ENCODE measurements at places on chromosomes 1 and 21.

- DNase-seq, result no peak
These were observed 32.8 kb upstream of the BACH1 start for GRCh38 chr21:29265690-29266479.

- DNase-seq, result peak; percentile 60
These were observed 343.2 kb downstream of the OLFM3 start for GRCh38 chr1:101653482-101653946.

GRCh38 chr1:44784094-44785028 lies 3.6 kb downstream of the BEST4 start:
- DNase-seq, result no peak

GRCh38 chr1:219374046-219374566 lies 200.4 kb downstream of the LYPLAL1 start:
- DNase-seq, result no peak

- DNase-seq, result no peak
These were observed 28.9 kb downstream of the OBSCN start for GRCh38 chr1:228236744-228237143.

- DNase-seq, result no peak
These were observed 56.9 kb downstream of the PROX1 start for GRCh38 chr1:214044438-214045214.

DNA sequence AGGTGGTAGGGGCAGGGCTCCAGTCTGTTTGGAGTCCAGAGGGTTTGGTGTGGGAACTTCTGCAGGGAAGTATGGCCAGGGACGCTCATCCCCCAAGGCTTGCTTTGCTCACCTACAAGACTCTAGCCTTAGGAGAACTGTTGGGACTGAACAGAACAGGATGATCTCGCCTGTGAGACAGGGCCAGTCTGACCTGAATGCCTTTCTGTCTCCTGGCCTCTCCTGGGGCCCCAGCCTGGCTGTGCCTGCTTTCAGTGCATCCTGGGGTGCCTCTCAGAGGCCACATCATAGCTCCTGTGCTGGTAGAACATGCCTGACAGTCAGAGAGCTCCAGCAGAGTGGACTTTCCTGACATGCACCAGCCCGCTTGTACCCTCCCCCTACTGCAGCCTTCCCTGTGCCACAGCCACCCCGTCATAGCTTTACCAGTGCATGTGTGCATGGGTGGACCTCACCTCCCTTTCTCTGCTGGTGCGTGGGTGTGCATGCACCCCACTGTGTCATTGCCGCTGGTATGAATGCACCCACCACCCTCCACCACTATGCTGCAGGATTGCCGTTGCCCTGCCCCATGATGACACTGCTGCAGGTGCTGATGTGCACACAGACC lies 165.8 kb downstream of the GIPC2 start:
- no peak for DNase-seq

- no peak for DNase-seq
These were observed 14.6 kb upstream of the PLA2G2C start for GRCh38 chr1:20200966-20201365.

DNA sequence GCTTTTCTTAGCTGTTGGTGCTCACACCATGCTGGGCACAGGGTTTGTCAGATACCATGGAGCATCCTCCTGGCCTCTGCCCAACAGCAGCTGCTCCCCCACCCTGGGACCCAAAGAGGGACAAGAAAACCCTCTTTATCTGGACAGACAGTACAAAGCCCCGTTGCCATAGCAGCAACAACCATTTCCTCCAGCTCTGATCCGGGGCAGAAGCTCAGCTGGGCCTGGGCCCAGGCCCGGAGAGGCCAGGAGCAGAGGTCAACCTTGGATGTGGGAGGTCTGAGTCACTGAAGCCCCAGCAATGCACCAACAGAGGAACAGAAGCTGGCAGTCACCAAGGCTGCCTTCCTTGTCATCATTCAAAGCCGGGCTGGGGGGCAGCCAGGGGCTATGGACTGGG lies 228.4 kb upstream of the POU3F1 start:
- no peak for DNase-seq

DNA sequence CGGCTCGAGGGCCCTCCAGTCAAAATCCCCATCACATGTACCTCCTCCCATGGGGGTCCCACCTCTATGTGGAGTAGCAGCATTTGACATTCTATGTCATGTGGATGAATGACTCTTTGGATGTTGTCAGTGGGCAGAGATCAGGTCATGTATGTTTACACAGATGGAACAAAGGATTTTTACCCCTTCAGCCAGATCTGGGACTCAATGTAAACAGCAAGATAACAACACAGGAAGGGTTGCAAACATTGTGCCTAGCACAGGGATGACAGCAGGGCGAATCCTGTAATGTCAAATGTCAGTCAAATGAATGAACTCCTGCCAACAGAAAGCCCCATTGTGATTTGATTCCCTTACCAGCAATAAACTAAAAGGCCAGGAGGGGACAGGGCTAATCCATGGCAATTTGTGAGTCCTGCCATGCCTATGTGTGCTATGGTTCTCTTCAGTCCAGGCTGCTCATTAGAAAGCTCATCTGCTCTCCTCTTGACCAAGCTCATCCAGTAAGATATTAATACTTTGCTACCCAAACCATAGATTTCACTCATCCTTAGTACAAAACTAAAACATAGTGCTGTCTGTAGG lies 60.3 kb downstream of the PGBD5 start:
- no peak for DNase-seq

GRCh38 chr1:245887829-245888228 lies 619.2 kb downstream of the SMYD3 start:
- no peak for DNase-seq

DNA sequence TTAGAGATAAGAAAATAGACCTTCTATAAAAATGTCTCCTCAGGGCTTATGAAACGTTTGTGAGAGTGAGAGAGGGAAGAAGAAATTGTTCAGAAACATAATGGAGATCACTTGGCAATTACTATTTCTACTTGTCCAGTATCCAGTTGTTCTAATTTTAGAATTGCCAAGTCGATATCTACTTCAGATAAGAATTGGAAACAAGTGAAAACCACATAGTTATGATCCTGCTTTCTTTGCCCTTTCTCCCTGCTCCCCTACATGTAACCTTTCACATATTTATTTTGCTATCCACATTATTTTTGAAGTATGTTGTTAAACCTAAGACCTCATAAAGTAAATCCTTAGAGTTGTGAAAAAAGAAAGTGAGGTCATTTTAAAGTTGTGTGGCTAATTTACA lies 1154.7 kb upstream of the ADGRL2 start:
- no peak for DNase-seq

DNA sequence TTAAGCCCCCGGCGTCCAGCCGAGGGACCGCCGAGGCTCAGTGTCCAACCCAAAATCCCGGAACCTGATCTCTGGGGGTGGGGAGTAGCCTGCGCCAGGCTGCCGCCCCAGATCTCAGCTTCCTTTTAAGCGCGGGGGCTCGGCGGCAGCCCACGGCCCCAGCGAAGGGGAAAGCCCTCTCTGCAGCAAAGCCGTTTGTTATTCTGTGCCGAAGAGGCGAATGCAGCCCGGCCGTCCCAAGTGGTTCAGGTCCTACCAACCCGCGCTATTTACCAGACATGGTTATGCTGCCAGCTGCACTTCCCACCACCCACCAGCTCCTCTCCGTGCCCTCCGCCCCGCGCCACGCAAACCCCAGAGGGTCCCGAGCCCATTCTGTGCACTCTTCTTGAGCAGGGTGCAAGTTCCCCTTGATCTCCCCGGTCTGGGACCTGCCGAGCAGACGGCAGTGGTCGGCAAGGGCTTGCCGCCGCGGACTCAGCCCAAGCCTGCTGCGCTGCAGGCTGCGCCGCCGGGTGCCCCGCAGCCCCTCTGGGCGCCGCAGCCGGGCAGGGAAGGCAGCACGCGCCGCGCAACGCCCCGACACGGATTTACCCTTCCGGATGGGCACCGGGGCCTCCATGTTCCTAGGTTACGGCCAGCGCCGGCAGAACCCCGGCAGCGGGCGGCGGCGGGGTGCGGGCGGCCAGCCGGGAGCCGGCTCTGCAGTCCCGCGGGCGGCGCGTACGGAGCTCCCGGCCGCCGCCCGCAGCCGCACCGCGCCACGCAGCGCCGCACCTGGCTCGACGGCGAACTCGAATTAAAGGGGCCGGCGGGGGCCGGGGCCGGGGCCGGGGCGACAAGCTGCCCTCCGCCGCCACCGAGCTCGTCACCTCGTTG lies 738 bp upstream of the KCNA2 start:
- DNase-seq, result no peak

- DNase-seq, result no peak
These were observed 864.0 kb downstream of the PLA2G4A start for GRCh38 chr1:187692799-187693198.

- no peak for DNase-seq
These were observed 626.5 kb downstream of the PTPRC start for GRCh38 chr1:199265319-199265718.

DNA sequence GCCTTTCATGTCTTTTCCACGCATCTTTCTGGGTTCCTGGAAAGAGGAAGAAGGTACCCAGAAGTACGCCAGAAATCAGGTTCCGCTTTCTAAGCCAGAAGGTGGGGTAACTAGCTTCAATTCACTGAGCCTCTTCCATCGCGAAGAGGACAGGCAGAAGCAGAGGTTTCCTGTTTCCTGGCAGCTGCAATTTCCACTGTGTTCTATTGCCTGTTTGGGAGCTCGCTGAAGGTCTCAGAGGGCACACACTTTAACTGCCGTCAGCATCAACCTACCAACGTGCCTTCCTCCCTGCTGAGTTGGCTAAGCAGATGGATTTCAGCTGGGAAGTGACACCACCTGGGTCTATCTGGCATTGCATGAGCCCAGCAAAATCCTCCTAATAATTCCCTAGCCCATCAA lies 10.0 kb downstream of the NCF2 start:
- peak; percentile 37 for DNase-seq

- DNase-seq, result no peak
These were observed 94.2 kb upstream of the SLC2A1 start for GRCh38 chr1:43052786-43053439.

DNA sequence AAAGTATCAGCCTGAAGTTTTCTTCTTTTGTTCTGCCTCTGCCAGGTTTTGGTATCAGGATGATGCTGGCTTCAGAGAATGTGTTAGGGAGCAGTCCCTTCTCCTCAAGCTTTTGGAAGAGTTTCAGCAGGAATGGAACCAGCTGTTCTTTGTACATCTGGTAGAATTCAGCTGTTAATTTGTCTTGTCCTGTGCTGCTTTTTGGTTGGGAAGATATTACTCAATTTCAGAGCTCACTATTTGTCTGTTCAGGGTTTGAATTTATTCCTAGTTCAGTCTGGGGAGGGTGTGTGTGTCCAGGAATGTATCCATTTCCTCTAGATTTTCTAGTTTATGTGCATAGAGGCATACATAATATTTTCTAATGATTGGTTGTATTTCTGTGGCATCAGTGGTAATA lies 12.8 kb downstream of the ZNF678 start:
- no peak for DNase-seq

DNA sequence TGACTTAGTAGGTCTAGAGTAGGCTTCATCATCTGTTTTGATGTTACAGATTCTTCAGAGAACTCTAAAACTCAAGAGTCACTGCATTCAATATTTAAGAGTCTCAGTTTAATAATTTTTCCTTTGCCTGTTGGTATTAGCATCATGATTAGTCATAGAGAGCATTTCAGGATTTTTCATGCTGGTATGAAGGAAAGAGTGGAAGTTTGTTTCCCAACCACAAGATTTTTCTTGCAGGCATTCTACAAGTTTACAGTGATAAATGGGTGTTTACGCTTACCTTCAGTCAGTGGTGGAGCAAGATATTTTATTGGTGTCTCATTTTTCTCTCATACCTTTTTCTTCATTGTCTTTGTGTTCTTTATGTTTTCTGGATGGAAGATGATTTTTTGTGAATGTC lies 58.4 kb upstream of the MYOCOS start:
- DNase-seq, result no peak

DNA sequence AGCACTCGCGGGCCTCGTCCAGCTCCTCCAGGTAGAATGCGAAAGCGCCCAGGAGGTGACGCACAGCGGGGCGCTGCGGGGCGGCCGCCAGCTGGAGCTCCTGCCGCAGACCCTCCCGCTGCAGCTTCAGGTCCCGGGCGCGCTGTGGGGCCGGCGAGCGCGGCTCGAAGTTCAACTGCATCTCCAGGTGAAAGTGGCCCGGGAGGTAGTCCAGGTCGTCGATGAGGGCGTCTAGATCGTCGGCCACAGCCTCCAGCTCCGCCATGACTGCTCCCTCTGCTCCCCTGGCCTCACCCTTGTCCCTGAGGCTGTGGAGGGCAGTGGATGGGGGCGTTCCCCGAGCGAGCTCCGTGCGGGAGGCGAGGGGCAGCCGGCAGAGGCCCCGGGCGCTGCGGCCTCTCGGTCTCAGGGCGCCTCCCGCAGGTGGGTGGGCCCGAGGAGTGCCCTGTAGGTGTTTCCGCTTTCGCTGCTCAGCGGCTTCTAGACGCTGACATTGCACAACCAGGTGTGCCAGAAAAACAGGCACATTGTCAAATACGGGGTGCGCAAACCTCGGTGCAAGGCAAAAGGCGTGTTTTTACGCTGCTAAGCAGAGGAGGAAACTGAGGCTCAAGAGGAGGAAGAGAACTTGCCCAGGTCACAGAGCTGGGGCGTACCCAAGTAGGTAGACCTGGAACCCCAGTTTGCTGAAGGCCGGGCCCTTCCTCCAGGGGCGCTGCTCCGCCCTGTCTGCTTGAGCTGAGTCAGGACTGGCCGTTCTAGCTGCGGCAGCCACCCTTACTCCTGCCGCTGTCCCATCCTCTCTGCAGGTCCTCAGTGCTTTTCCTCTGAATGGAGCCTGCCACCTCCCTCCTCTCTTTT lies at the start of gene TTC22:
TTC22 (minus strand) TSS at position 425 of the 861 bp plus-strand sequence; CDS start at position 265, 160 bp downstream.
- no peak for DNase-seq

DNA sequence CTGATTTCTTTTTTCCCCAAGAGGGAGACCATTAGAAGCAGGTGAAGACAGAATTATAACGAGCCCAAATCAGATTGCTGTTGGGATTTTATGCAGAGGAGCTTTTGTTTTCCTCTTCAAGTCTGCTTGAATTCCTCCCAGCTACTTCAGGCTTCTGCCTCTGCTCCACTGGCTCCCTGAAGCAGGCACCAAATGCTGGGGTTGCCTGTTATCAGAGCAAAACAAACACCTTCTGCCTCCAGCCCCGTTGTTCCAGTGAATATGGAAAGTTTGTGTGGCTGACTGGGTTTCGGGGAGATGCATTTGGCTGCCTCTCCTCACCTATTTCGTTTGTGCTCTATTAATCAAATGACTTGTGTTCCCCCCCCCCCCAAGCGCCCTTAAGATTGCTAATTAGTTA lies 209.2 kb downstream of the URB2 start:
- DNase-seq, result no peak
